ENCODE measurements at places on chromosomes 2 and 18. TPM values are rescaled to one million over a fixed set of nuclear protein-coding genes. Genes with fewer than 3 reads are reported as not detected.

The CHN1 gene
- 23.9 TPM for total RNA-seq

The ANKRD30BL gene
- not detected for total RNA-seq

The EFEMP1 gene
- 155 TPM for total RNA-seq

The SPATA3 gene
- total RNA-seq: not detected

DNA sequence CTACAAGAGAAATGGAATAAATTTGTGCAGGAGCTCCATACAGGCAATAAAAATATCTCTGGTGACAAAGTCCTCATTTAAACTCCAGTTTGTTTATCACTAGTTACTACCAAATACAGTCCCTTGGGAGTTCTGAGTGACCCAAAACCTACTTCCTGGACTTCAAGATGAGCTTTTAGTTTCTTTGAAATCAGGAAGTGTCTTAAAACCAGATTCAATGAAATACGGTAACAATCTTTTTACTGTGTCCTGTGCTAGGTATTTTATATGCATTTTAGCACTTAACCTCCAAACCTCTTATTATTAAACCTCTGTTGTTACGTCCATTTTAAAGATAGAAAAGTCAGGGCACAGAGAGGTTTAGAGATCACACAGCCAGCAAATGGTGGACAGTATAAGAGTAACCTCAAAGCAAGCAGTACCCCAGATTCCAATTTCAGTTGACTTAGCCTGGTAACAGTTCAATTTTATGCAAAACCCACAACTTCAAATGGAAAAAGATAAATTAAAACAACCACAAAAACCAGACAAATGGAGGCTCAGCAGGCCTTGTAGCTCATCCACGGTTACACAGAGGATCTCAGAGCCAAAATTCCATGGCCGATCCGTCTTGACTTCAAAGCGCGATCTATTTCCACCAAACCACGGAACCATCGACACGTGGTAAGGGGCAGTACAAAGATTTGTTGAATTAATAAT, 1.3 kb upstream of the KCMF1 start:
- DNase-seq: peak; percentile 50

DNA sequence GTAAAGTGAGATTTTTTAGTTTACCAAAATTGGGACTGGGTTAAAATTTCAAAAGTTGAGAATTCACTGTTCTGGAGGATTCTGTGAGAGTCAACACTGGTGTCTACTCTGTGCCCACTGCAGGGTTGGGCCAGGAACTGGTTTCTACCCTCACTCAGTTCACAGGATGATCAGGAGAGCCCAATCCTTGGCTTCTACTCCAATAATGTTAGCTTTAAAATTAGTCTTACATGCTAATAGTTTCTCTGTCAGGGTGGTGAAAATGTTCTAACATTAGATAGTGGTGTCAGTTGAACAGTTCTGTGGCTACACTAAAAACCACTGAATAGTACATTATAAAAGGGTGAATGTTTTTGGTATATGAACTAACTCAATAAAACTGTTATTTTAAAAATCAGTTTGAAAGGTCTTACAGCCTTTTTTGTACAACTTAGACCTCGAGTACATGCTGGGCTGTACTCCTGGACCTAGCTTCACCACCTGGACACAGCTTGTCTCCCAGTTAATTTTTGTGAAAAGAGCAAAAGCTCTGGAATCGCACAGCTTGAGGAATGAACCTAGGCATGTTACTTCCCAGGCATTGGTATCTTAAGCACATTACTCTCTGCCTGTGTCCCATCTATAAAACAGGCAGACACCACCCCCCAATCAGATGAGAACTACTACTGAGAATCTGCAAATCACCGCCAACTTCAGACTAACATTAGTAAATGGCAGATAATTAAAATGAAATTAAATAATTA, 44.4 kb downstream of the ACVR1 start:
- peak; percentile 63 for DNase-seq

- peak; percentile 94 for DNase-seq
These were observed 237.3 kb downstream of the C1D start for GRCh38 chr2:67825476-67825875.

DNA sequence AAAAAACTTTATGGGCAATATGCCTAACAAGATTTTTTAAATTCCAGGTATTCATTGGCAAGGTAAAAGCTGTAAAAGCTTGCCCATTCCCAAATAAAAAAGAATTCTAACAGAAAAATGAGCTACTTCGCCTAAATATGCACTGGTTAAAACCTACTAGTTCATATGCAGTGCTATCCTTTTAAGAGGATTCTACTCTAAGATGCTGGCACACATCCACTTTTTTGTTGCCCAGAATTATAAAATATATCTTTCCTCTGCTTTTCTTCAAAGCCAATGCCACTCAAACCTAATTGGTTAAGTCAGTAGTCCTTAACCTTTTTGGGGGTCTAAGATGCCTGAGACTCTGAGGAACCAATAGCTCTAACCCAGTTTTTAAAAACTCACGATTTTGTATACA, 3.2 kb downstream of the XPO1 start:
- no peak for DNase-seq

GRCh38 chr2:105915005-105915558, 170.4 kb downstream of the NCK2 start:
- no peak for DNase-seq

- DNase-seq: no peak
These were observed at the start of gene SNTG2 for GRCh38 chr2:950080-950966. Gene SNTG2, plus strand, starts transcription at chr2:950849. Its CDS starts 148 bp downstream, at chr2:950997.

DNA sequence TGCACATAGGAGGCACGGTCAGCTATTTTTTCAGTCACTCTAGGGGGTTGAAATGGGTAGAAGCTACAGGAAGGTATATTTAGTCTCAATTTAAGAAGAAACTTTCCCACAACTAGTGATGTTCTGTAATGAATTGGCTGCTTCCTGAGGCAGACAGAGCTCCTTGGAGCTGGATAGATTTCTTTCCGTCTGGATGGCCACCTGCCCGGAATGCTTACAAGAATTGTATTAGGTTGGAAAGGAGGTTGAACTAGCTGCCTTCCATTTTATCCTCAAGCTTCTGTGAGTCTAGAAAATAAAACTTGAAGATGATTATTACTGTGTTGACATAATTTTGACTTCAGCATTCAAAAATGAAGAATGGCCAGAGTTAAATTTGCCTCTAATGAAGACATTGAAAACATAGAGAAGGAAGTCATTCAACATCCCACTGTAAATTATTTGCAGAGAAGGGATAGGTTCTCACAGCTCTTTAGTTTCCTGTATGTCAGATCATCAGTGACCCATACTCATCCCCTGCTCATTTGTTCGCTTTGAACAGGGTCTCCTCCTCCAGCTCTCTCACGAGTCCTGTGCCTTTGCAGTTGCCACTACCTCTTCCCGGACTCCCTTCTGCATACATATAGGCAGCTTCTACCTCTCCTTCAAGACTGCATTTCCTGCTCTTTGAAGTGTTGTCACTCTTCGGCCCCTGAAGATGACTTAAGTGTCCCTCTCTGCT, 88.8 kb downstream of the CRIM1 start:
- peak; percentile 64 for DNase-seq

DNA sequence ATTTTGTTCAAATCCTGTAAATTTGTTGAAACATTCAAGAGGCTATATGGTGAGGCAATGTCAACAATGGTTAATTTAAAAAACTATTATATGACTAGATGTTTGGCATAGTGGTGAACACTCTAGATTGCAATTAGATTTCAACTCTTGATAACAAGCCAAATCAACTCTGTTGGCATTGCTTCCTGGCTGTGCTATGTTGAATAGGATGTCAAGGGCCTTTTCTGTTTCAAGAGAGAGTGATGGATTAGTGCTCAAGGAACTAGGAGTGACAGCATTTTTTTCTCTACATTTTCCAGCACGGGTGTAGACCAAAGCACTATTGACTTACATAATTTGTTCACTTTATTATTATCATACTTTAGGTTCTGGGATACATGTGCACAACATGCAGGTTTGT, 172.4 kb upstream of the KCNH7 start:
- DNase-seq: no peak

- no peak for DNase-seq
These were observed 94.0 kb downstream of the MCFD2 start for GRCh38 chr2:46821600-46821999.

DNA sequence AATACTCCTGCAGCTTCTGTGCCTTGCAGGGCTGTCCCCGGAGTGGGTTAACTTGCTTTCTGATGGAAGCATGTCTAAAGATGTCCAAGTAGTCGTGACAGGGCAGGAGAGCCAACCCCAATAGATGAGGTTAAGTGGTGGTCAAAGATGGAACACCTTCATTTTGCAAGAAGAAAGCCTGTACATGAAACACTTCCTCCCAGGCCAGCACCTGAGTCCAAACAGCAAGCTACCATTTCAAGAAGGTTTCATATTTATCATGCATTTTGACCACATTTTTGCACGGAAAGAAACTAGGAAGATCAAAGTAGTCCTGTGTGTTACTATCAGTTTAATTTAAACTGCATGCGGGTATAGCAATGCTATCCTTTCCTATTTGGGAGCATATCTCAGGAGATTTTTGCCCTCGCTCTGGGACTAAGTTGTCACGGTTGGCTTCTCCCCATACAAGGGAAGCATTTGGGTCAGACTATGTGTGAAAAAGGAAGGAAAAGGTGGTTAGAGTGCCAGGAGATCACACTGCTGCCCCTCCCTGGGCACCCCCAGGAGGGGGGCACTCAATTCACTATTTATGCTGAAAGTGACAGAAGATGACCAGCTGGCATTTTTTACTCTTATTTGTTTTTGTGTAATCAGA, 187.6 kb downstream of the ZNF521 start:
- DNase-seq: no peak

DNA sequence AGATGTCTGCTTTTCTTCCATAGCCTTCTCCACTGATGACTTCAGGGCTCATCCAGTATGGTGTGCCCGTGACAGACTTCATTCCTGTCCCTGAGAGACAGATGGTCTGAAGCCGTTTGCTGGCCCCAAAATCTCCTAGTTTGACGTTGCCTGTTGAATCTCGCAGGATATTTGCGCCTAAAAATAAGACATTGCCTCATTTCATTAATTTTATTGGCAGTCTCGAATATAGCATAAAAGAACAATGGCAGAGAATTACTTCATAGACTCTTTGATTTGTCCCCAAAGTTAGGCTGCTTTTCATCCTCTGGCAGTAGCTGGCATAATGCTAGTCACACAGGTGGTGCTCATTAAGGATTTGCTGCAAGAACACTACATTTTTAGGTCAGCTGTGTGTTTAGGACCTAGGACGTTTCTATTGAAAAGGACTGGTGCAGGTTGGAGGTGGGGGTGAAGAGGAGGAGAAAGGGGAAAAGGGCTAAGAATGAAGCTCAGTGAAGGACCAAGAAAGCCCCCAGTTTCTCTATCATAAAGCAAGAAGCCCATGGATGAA, 14.7 kb upstream of the ERCC3 start:
- no peak for DNase-seq

DNA sequence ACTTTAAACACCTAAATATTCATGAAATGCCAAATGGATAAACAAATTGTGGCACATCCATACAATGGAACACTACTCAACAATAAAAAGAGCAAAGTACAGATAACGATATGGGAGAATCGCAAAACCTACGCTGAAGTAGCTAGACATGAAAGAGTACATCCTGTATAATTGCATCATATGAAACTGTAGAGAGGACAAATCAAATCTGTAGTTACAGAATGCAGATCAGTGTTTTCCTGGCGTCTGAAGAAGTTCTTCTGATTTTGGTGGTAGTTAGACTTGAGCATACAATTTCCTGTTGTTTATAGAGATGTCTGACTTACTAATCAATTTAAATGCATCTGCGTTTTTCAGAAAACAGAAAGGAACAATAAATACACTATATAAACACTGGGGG, 394.4 kb downstream of the SOCS6 start:
- no peak for DNase-seq

Measured in astrocyte (in vitro differentiated cells and primary cell).